ENCODE measurements at places on chromosomes 11 and 22.

GRCh38 chr22:31436132-31436531 lies 36.7 kb downstream of the DRG1 start:
- no peak for DNase-seq

DNA sequence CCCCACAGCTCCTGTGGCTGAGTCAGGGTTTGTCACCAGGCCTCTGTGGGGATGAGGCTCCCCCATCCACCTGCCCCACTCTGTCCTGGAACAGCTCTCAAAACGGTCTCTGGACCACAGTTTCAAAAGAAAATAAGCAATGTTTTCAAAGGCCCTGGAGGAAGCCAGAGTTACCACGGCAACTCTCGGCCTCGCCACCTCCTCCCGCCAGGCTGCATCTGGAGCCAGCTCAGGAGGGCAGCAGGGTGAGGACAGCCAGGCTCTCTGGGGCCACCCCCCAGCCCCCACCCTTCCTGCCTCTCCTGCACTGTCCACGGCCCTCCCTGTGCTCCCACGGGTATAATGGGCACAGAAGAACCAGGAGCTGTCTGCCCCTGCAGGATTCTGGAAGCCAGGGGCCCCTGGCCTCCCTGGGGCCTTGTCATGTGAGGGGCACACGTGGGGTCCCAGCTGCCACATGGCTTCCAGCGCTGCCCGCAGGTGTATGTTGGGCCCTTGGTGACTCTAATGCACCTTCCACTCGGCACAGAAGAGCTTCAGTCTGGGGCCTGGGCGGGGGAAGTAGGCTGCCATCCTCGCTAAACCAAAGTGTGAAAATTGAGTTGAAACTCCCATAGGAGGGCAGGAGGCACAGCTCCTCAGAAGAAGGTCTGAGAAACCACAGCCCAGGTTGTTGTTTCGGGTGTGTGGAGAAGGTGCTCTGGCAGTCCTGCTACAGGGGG lies 10.3 kb downstream of the CD81 start:
- no peak for DNase-seq

DNA sequence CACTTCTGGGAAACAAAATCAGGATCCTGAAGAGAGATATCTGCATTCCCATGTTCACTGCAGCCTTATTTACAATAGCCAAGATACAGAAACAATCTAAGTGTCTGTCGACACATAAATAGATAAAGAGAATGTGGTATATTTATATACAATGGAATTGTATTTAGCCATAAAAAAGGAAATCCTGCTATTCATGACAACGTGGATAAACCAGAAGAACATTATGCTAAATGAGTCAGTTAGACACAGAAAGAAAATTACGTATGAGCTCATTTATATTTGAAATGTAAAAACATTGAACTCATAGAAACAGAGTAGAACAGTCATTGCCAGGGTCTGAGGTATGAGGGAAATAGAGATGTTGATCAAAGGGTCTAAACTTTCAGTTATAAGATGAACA lies 6.1 kb downstream of the MRPL17 start:
- no peak for DNase-seq

- no peak for DNase-seq
These were observed 643.9 kb downstream of the TBC1D22A start for GRCh38 chr22:47406180-47406834.

- no peak for DNase-seq
These were observed 416.6 kb upstream of the CCDC90B start for GRCh38 chr11:83702796-83703195.

GRCh38 chr11:61951484-61952135 lies 1.5 kb downstream of the BEST1 start:
- no peak for DNase-seq

- peak; percentile 85 for DNase-seq
These were observed 3.7 kb upstream of the MIEF1 start for GRCh38 chr22:39498368-39498767.

DNA sequence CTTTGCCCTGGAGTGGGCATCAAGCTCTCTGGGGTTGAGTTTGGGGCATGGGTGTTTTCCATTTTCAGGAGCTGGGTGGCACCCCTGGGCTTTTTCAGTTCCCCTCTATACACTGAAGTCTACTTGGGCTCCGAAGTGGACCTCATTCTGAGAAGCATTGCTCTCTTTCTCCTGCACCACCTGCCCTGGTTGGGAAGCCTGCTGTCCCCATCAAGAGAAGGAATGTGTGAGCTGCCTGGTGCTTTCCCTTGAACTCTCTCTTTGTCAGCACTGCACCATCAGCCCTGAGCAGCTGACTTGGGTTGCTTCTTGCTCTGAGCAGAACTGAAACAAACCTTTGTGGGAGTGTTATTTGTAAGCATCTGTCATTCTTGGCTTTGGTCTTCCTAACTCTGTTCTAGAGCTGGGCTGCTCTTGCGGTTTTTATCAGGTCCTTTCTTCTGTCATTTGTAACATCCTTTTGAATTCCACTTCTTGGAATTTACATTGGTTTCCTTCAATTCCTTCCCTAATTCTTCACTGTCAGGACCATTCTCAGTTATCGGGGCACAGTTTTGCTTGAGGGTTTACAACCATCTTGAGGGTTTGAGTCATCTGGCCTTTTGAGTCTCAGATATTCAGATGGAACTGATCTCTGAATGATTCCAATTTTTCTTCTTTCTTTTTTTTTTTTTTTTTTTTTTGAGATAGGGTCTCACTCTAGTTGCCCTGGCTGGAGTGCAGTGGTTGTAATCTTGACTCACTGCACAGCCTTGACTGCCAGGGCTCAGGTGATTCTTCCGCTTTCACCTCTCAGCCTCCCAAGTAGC lies 20.5 kb downstream of the UBE2L3 start:
- DNase-seq = no peak

DNA sequence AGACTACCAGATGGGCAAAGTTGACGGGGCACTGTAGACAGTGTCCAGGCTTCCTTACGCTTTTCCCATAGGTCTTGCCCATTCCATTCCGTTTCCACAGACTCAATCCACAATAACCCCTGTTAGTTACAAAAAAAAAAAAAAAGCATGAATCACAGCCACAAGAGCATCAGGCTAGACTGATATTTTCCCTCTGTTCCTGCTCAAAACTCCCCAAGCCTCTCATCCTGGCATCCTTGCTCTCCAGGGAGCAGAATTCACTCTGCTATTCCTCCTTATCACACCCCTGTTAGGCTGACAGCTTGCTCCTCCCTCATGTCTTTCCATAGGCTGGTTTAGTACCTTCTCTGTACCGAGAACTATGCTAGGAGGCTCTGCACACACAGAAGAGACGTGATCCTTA lies 42.2 kb downstream of the TMEM123 start:
- no peak for DNase-seq

GRCh38 chr11:85718991-85719807 lies 33.2 kb upstream of the CCDC89 start:
- DNase-seq = no peak

DNA sequence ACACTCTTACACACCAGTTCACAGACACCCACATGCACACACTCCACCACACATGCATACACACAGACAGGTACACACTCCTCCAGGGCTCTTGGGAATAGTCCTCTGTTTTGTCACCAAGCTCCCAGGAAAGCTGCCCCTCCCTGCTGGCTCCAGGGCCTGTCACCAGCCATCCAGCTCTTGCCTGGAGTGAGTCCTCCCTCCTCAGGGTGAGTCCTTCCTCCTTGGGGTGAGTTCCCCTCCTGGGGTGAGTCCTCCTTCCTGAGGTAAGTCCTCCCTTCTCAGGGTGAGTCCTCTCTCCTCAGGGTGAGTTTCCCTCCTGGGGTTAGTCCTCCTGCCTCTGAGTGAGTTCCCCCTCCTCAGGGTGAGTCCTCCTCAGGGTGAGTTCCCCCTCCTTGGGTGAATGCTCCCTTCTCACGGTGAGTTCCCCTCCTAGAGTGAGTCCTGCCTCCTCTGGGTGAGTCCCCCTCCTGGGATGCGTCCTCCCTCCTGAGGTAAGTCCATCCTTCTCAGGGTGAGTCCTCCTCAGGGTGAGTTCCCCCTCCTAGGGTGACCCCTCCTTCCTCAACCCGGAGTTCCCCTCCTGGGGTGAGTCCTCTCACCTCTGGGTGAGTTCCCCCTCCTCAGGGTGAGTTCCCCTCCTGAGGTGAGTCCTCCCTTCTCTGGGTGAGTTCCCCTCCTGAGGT lies 100.6 kb upstream of the FGF3 start:
- DNase-seq = no peak

GRCh38 chr11:29166306-29166705 lies 850.5 kb downstream of the KCNA4 start:
- DNase-seq = no peak

- no peak for DNase-seq
These were observed 104.0 kb downstream of the MED15 start for GRCh38 chr22:20611418-20611817.

DNA sequence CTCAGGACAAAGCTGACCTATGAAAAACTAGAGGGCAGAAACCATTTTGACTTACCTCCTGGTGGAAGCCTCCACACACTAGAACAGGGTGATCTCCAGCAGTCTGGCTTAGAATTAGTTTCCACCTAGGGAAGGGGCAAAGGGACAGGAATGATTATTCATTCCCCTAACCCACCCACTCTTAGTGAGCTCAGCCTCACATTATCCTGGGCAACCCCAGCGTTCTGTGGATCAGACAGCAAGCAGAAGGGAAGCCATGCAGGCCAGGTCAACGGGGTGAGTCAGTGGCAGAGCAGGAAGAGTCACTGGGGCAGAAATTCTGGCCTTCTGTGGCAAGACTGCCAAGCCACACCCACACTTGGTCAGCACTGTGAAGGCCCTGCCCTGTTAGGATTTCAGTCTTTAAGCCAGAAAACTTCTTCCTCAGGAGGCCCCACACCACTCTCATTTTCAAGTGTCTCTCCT lies 10.5 kb downstream of the NUMA1 start:
- DNase-seq = no peak

DNA sequence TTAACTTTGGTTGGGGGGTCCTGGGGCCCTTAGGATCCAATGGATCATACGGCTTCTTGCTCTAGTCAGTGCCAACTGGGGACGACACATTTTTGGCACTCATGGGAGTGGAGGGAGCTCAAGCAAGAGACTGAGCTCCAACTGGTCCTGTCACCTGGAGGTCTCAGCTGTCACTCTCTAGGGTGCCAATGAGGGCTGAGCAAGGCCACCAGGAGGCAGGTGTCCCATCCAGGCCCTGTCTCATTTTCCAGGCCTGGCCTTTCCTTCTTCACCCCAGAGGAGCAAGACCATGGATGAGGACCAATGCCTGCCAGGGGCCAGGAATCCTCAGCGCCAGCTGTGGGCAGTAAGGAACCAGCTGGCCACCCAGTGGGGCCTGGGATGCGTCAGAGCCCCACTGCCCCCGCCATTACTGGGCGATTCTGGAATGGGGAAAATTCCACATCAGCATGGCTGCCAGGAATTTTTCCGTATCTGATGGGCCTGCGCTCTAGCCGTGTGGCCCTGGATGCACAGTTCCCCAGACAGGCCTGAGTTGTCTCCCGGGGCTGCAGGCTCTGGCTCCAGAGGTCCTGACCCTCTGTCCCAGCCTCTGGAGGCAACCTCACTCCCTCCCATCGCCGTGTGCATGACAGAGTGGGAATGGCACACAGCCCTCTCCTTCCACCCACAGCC lies 669 bp upstream of the GAL3ST1 start:
- DNase-seq = no peak

- DNase-seq = no peak
These were observed 1.1 kb downstream of the RBFOX2 start for GRCh38 chr22:36027579-36027934.

GRCh38 chr11:44899959-44900358 lies 50.7 kb downstream of the TP53I11 start:
- DNase-seq = no peak

- peak; percentile 63 for DNase-seq
These were observed 359.3 kb downstream of the CADM1 start for GRCh38 chr11:115144914-115145313.

DNA sequence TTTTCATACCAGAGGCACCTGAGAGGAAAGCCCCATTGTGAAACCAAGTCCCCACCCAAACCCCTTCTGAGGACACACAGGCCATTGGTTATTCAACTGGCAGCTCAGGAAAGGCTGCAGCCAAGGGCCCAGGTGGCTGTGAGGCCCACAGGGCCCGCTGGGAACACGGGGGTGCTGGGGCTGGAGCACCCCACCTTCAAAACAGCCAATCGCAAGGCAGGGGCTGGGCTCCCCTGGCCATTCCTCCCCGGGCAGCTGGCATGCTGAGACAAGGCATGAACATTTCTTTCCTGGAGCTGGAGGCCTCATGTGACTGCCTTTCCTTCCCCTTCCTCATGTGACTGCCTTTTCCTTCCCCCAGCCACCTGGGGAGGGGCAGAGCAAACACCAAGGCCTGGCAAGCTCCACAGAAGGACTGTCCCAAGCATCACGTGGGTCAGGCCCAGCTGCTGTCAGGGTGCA lies 76.9 kb downstream of the PIWIL3 start:
- no peak for DNase-seq

GRCh38 chr11:13033760-13034533 lies 24.8 kb downstream of the RASSF10 start:
- DNase-seq = no peak

- DNase-seq = no peak
These were observed 110.7 kb downstream of the RPL27A start for GRCh38 chr11:8793114-8793777.

DNA sequence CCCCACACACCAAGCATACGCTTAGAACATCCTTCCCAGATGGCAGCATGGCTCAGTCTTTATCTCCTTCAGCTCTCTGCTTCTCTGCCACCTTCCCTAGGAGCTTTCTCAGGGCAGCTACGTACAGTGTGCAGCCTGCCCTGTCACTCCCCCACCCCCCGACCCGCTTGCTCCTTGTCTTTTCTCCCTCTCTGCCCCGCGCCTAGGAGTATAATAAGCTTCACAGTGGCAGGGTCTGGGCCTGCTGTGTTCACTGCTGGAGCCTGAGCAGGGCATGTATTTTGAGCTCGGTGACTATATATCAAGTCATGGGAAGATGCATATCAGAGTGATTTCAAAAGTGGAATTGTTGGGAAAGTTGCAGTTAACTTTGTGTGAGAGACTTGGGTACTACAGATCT lies 55.8 kb upstream of the ADSL start:
- DNase-seq = no peak

DNA sequence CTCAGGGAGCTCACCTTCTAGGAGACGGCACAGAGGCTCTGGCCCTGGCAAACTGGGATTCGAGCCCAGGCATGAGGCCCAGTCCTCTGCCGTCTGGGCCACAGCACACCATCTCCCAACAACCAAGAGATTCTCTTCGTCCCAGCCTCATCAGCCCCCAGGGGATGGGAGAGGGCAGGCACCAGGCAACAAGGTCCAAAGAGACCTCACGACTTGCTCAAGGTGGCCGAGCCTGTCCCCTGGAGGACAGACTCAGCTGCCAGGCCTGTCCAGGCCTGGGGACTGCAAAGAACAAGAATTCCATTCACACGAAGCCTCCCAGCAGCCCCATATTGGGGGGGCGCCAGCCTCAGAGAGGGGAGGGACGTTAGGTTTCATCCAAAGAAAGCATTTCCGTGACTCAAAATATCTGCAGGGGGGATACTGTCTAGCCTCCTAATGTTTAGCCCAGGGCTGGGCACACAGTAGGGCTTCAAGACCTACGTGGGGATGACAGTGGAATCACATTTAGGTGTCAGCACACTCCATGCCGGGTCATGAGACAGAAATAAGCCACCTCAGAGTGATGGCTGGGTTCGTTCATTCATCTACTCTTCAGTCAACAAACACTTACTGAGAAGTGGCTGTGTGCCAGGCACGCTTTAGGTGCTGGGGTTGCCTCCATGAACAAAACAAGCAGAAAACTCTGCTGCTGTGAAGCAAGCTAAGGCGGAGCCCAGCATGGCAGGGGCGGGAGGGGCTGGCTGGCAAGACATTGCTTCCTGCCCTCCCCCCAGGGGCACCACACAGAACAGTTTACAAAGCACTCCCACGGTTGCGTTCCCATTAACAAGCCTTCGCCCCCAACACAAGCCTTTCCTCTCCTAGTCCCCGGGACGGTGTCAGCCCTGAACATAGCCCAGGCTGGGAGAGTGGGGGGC lies 1.2 kb downstream of the CARNS1 start:
- DNase-seq = peak; percentile 87

GRCh38 chr11:13318498-13319295 lies 41.1 kb downstream of the BMAL1 start:
- DNase-seq = no peak
